Activated CD8-positive, alpha-beta T cell treated with anti-CD3 and anti-CD28 coated beads, Interleukin-2, amount 10 ng/mL, durations not matched to agents 7 days and 5 days (primary cell): ENCODE measurements at places on chromosomes 2 and 18. TPM values are rescaled to one million over a fixed set of nuclear protein-coding genes. Genes with fewer than 3 reads are reported as not detected.

- no peak for DNase-seq
Observed at GRCh38 chr18:22363867-22364463, 53.8 kb downstream of the CTAGE1 start.

- peak; percentile 75 for DNase-seq
Observed at GRCh38 chr2:241036397-241036963, 38.1 kb downstream of the SNED1 start.

Gene MEP1B
- total RNA-seq, result not detected

GRCh38 chr2:209425471-209426071 is 1.7 kb downstream of the MAP2 start:
- no peak for DNase-seq

Gene ACMSD
- not detected for total RNA-seq

DNA sequence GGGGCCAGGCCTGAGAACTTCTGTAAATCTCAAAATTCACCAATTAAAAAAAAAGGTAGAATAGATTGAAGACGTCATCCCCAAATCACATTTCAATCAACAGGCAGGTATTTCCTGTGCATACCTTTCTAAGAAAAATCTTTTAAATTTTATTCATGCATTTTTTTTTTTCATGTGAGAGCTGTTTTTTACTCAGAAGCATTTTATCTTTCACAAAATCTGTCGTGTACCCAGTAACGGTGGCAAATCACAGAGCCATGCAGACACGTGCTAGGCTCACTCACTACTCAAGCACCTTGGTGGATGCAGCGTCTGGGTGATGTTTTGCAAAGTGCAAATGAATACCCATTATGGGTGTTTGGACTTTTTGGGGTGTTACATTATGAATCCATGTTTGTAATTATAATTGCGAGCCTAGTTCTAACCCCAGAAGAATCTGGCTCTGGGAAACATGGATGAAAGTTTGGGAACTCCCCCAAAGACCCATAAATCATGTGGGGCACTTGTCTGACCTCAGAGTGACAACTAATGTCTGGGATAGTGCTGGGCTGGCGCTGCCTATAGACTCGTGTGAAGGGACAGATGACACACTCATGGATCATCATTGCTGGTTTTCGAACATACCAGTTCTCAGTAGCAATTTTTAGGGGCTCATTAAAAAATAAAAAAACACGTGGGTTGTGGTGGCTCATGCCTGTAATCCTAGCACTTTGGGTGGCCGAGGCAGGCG is 335.2 kb downstream of the LPIN1 start:
- DNase-seq, result no peak

DNA sequence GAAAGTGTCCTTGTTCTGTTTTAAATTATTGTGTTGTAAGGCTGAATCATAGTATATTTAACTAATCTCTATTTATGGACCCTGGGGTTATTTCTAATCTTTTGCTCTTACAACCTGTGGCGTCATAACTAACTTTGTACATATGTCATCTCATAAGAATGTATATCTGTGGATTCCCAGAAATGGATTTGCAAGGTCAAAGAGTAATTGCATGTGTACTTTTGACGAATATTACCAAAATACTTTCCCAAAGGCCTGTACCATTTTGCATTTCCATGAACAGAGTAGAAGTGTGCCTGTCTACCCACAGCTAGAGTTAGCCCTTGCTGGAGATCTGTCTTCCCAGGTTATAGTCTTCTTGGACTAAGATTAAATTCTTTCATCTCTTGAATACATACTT is 42.8 kb downstream of the SEMA4F start:
- DNase-seq, result no peak
